Hypothalamus (tissue), 51 donors: ENCODE measurements at places on chromosomes 5 and 9.

DNA sequence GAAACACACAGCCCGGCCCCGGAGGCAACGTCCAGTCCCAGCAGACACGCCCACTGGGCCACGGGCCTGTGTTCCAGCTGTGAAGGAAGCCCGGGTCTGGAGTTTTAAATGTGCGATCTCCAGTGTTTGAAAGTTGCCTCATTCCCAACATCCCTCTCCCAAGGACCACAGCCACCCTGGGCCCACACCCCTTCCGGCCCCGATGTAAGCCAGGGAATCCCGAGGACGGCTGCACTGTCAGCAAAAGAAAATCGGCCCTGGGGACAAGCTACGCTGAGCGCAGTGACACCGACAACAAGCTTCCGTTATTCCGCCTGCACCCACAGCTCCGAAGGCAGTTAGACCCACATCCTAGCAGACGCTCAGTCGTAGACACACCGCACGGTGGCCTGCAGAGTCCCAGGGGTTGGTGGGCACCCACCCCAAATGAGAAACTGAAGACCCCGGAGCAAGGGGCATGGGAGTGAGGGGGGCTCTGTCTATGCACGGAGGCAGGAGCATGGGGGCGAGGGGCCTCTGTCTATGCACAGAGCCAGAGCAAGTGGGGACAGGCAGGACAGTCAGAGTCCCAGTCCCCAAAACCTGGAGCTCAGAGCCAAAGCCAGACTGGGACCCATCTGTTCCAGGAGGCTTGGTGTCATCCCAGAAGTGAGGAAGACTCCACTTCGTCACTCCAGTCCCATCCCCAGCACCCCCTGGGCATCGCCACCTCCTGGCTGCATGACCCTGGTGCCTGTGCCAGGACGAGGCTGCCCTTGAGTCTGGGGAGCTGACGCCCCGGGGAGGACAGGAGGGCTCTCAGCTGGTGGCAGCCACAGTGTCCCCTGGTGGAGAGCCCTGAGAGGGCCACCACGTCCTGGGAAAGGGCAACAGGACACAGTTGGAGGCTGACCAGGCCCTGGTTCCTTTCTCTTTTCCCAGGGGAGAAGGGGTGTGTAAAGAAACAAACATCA is 23.4 kb downstream of the GLT6D1 start:
- no peak for DNase-seq

GRCh38 chr9:94174164-94174563 is 84.9 kb upstream of the ZNF169 start:
- DNase-seq, result no peak

GRCh38 chr5:79837761-79838551 is 148.3 kb downstream of the CMYA5 start:
- no peak for DNase-seq

DNA sequence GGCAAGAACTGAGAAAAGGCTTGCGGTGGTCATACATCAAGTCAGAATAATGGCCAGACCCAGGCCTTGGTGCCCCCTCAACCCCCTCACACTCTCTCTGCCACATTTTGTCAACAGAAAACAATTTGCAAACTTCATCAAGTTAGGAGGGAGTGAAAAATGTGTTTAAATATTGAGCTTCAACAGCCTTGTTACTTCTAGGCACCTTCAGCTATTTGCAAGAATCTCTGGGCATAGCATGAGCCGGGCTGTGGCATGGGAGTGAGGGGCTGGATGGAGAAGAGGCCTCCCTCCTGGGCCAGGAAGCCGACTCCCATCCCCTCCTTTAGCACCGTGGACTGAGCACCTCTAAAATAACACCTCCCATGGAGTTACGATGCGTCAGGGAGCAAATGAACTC is 52.2 kb upstream of the GRHPR start:
- DNase-seq, result no peak

DNA sequence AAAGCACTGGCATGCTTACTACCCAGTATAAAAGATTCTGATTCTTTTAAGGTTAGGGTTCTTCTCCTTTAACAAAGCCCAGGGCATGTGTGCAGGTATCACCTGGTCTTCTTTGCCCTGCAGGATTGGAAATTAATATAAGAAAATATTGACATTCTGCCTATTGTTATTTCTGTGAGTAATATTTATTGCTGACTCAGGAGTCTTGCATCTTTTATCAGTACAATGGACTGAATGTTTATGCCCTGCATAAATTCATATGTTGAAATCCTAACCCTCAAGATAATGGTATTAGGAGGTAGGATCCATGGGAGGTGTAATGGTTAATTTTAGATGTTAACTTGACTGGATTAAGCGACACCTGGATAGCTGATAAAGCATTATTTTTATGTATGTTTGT is 189.0 kb downstream of the LRRC70 start:
- DNase-seq, result no peak

DNA sequence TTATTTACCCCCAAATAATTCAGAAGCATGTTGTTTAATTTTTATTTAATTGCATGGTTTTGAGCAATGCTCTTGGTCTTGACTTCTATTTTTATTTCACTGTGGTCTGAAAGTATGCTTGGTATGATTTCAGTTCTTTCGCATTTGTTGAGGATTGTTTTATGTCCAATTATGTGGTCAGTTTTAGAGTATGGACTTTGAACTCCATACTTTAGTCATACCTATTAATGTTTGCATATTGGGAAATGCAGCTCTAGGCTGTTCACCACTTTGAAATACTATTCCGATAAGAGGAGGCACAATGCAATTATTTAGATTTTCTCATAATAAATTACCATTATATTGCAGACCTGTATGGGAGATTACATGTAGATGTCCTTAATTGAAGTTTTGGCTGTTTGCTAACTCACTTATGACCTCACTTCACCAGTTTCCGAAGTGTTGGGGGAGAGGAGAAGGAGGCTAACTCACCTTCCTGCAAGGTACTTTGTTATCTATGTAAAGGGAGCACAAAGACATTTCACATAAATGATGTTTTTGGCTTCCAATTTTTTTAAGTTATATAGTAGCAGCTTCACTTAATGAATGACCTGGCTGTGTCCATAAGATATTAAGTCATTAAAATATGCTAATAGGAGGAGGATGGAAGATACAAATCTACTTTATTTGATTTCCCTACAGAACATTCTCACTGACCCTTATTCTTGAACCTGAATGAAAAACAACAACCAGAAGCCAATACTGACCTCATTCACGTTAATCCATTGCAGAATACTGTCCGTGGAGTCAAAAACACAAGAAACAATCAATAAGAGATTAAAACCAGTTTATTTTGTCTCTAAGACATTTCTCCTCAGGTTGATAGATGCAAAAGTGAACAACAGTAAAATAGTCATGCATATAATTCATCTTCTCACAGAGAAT is 970.3 kb upstream of the ARRDC3 start:
- no peak for DNase-seq

- DNase-seq, result no peak
Measured at GRCh38 chr9:114090798-114091197, 8.3 kb downstream of the KIF12 start.

GRCh38 chr9:129481810-129482511 is 138.9 kb downstream of the C9orf50 start:
- no peak for DNase-seq

GRCh38 chr9:12230708-12231107 is 462.5 kb upstream of the TYRP1 start:
- no peak for DNase-seq

GRCh38 chr9:6098431-6098830 is 83.0 kb upstream of the RANBP6 start:
- no peak for DNase-seq

DNA sequence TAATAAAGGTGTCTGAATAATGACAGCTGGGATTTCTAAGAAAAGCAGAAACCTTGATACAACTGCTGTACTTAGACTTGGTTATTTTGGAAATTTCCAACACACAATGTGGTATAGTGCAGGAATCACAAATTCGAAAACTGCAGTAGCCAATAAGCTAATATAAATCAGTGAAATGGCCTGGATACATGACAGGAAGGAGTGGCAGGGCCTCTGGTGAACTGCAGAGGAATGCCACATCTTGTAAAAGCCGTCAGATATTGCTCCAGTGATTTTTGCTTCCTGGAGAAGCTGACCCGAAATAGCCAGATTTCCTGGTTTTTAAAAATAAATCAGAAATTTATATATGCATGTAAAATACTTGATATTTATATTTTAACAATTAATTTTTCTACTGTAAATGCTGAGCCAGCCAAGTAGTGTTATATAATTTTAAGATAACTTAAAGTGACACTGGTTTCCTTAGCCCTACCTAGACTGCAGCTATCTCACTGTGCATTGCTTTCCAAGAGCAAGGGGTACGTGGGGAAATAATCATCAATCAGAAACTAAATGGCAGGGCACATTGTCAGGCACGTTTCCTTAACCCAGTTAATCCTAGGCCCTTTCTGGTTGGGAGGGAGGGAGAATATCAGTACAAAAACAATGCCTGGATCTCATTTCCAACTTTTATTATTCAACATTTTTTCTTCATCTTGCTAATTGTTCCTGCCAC is 182.4 kb downstream of the RASEF start:
- no peak for DNase-seq

DNA sequence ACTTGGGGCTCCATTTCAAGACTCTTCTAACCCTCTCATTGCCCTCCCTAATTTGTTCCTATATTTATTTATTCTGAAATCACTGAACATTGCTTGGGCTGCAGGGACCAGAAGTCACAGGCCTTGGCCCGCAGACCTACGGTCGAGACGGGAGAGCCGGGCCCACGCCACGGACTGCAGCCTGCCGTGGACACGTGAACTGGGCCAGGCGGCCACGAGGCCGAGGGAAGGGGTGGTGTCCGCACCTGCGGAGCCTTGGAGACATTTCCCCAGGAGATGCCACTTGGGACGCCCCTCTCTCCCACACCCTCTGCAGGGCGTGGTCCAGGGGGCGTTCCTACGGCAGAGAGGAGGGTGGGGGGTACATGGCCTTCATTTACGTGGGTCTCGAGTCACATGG is 463.9 kb downstream of the ICE1 start:
- no peak for DNase-seq

- DNase-seq, result no peak
Measured at GRCh38 chr5:131619102-131619501, 15.9 kb downstream of the RAPGEF6 start.

DNA sequence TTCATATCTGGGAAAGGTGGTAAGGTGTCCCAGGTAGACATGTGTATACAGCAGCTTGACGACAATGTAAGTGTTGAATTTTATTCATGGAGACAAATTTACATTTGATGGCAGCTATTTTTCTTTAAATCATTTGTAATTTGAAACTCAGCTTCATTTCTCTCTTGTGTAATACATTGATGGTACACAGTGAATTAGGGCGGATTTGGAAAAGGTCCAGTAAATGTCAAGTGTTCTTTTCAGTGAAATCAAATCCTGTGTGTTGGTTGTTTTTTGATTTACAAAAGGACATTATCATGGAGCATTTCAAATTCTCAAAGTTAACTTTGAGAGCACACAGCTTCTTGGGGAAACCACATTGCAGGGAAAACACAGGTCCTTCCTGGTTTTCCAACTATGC is 30.0 kb upstream of the PCSK1 start:
- no peak for DNase-seq

- DNase-seq, result no peak
Measured at GRCh38 chr5:67765697-67766096, 449.9 kb upstream of the PIK3R1 start.

DNA sequence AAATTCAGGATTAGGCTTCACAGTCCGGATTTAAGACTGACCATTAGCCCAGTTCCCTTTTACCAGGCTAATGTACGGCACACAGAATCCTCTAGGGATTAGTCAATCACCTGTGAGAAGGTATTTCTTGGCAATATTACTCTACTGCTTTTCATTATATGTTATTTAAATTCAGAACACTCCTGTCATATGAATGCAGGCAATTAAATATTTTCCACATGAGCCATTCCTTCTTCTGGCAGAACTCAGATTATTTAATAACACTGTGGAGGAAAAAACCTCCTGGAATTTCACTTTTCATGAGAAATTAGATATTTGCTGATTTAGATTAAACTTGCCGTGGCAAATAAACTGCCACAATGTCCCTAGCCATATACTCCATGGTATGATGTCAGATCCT is 1357.5 kb upstream of the C9orf72 start:
- DNase-seq, result no peak

DNA sequence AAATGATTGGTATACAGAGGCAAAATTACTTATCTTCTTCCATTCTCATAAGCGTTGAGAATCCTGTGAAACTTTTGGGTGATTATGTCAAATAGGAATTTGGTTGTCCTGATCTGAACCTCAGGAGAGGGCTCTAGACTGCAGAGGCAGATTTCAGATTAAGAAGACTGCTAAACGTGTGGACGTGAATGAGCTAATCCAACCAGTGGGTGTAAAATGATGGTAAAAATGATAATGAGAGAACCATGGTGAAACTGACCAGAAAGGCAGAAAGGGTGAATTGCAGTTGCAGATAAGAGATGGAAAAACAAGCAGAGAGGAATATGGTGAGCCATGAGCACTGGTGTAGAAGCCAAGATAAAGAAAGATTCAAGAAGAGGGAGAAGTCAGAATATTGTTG is 1200.2 kb upstream of the CDH6 start:
- DNase-seq, result no peak

DNA sequence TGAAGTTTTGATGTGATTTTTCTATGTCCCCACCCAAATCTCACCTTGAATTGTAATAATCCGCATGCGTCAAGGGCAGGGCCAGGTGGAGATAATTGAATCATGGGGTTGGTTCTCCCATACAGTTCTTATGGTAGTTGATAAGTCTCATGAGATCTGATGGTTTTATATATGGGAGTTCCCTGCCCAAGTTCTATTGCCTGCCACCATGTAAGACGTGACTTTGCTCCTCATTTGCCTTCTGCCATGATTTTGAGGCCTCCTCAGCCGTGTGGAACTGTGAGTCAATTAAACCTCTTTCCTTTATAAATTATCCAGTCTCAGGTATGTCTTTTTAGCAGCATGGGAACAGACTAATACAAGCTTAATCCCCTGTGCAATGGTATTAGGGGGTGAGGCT is 25.5 kb upstream of the RAI14 start:
- DNase-seq, result no peak

DNA sequence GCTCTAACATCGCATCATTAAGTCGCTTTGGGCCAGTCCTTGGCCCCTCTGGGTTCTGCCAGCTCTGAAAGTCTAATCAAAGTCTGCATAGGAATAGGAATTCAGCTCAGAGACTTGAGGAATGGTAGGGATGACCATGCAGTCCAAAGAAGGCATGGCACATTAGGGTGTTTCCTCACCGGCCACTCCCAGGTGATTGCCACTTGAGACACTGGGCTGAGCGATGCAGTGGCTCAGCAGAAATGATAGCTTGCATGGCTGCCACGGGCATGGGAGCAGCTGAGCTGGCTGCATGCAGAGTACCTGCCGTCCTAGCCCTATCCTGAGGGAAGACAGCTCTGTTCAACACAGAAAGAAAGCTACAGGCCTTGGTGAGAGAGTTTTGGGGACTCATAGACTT is 28.8 kb downstream of the AFAP1L1 start:
- no peak for DNase-seq

- DNase-seq, result no peak
Measured at GRCh38 chr5:140146523-140146842, 20.7 kb downstream of the IGIP start.

GRCh38 chr9:68983008-68983411 is 30.9 kb downstream of the PRKACG start:
- no peak for DNase-seq

DNA sequence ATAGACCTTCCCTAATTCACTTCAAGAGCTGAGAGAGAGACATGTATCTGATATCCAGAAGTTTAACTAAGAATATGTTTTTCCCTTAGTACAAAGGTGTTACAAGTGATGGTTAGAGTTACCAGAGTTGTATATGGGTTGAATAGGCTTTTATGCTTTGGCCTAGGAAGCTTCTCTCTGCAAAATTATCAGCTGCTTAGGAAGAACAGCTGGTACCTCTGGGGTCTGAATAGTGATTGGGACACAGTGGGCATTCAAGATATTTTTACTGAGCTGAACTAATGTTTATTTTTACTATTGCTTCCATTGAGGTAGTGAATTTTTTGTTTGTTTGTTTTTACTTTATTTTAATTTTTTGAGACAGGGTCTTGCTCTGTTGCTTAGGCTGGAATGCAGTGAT is 67.6 kb upstream of the BASP1 start:
- no peak for DNase-seq
